Activated gamma-delta T cell treated with anti-CD3 and anti-CD28 coated beads, Interleukin-2, amount 50 U/mL, for 16 hours (primary cell): ENCODE measurements at places on chromosomes 3 and 15.

DNA sequence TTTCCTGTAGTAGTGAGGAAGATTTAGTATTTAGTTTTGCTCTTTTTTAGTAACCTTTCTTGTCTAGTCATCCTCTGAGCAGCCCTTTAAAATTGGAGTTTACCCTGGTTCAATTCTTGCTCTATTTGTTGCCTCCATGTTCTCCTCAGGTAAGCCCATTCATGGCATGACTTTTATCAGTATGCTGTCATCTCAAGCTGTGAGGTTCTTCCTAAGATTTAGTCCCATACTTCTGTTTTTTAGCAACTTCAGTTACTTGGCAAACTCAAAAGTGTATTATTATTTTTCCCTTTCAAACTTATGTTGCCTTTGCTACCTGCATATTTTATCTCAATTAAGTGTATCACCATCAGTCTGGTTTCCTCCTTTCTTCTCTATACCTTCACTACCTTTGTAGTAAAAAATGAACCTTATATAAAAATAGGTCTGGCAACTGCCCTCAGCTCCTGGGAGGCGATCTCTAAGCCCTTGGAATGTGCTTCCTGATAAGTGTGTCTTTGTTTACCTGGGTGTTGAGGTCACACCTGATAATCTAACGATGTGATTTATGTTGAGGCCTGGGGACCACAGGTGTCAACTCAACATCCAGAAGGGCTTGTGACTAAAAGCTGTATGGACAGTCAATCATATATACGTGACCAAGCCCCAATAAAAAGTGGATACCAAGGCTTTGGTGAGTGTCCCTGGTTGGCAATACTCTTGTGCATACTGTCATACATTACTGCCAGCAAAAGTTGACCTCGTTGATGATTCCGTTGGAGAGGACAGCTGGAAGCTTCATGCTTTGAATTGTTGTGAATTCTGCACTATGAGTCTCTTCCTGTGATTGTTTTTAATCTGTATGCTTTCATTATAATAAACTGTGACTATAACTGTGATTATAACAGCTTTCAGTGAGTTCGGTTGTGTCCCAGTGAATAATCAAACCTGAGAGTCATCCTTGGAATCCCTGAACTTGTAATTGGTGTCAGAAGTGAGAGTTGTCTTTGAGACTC lies 3.9 kb downstream of the NSUN3 start:
- DNase-seq, result no peak

- DNase-seq, result no peak
These were observed 302.8 kb upstream of the TBC1D5 start for GRCh38 chr3:18044971-18045880.

GRCh38 chr3:65039754-65040210 lies 352.0 kb upstream of the ADAMTS9 start:
- no peak for DNase-seq

DNA sequence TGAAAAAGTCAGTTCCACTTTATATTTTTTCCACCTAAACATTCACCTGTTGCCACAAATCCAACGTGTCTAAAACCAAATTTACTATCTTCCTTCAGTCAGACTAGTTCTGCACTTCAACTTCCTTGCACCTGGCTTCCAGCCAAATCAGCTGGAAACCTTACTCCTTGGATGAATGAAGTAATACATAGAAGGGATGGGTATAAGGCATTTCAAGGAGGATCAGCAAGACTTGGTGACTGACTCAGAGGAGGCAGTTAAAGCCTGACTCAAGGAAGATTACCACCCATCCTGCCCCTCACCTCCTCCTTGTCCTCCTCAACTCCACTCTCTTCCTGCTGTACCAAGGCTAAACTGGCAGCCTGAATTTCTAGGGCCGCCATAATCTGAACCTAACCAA lies 37.1 kb downstream of the QTRT2 start:
- no peak for DNase-seq

GRCh38 chr3:33063651-33064051 lies 33.3 kb downstream of the GLB1 start:
- peak; percentile 25 for DNase-seq

DNA sequence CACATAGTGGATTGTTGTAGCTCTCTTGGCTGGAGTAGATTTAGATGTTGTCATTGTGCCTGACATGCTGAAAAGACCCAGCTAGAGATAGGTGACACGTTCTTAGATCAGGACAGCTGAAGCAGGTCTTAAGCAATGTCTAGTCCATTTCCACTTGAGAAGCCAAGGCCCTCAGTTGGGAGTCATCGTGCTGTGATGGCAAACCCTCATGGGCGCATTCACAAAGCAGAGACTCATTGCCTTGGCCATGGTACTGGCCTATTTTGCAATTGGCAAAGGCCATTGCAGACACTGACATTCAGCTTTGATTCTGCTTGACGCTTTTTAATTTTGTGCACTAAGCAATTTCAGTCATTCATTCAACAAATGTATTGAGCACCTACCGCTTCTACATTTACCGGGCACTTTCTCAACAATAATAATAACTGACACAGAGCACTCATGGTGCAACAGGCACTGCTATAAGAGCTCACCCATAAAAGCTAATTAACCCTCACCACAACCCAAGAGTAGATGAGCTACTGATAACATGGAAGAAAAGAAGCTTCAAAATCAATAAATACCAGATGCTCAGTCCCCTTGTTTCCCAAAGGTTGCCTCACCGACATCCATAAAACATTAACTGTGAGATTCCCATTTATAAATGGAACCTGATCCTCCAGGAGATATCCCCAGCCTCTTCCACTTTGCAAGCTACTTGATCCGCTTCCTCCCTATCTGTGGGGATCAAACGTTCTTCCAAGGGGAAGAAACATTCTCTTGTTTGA lies 200.1 kb downstream of the TLE3 start:
- DNase-seq, result no peak

- DNase-seq, result no peak
These were observed 8.7 kb upstream of the PRR23E start for GRCh38 chr3:127183931-127184869.

- no peak for DNase-seq
These were observed 27.8 kb downstream of the LIPC start for GRCh38 chr15:58459560-58459959.
